ENCODE measurements at places on chromosomes 6 and 20.

GRCh38 chr6:14944593-14944992 lies 301.3 kb upstream of the JARID2 start:
- no peak for DNase-seq

- no peak for DNase-seq
Observed at GRCh38 chr6:157741948-157742556, 81.0 kb upstream of the SNX9 start.

GRCh38 chr20:59751075-59751711 lies 146.9 kb downstream of the PHACTR3 start:
- peak; percentile 36 for DNase-seq

DNA sequence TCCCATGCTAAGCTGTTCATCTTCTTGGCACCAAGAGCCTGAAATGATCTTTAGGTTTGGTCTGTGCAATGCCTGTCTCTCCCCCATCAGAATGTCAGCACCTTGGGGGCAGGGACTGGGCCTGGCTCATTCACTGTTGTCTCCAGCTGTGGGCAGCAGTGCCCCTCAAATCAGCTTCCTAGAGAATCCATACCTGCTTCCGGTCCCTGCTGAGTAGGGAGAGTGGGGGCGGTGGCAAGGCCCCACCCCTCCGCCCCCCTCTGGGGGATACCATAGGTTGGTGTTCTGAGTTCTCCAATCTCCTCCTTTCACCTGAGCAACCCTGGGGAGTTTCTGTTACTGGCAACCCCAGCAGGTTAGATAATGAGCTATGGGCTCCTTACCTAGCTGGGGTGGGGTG lies 19.2 kb upstream of the SPDEF start:
- DNase-seq: no peak

DNA sequence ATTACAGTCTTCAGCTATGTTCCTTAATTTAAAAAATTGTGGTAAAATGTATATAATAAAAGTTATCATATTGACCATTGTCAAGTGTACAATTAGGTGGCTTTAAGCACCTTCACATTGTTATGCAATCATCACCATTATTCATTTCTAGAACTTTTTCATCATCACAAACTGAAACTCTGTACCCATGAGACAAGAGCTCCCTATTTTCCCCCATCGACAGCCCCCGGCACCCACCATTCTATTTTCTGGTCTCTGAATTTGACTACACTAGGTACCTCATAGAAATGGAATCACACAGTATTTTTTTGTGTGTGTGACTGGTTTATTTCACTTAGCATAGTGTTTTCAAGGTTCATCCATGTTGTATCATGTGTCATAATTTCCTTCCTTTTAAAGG lies 39.7 kb upstream of the FYN start:
- DNase-seq: no peak

DNA sequence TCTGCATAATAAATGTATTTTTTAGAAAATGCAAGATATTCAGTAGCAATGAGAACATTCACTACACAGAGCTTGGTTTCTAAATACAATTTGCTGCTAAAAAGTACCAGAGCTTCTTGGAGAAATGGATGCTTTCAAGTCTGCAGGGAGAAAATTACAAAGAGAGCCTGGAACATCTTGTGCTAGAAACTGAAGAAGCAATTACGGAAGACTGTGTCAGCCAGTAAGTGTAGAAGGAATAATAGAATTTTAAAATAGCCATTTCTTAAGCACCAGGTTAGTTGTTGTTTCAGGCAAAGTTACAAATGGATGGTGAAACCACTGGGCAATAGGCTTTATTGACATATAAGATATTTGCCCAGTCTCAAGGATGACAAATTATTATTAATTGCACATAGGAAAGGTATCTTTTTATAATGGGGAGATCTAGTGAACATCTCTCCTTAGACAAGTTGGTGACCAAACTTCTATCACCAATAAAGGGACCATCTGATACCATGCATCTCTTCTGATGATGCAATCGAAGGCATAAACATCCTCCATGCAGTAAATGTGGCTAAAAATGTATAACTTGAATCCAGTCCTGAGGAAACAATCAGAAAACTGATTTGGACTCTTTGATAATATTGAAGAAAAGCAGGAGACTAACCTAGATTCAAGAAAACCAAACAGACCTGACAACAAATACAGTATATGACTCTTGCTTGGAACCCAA lies 81.7 kb downstream of the ARHGAP18 start:
- no peak for DNase-seq

- no peak for DNase-seq
Observed at GRCh38 chr6:4668271-4669179, 107.7 kb upstream of the CDYL start.

DNA sequence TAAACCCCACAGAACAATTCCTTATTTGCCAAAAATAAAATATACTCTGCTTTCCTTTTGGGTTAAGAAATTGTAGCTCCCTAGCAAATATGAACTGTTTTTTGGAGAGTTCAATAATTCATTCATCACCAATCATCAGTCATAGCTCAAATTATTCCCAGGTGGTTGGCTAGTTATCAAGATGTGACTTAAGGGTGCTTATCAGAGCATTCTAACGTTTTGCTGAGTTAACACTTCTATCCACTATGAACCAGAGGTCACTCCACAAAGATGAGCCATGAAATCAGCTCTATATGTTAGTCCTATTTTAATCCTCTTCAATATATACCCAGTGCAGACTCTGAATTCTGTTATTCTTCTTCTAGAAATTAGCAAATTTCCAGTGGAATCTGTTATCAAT lies 379.1 kb downstream of the TENT5A start:
- DNase-seq: no peak

GRCh38 chr20:3716195-3716834 lies 3.9 kb upstream of the SIGLEC1 start:
- DNase-seq: no peak

- no peak for DNase-seq
Observed at GRCh38 chr20:51695574-51696303, 72.5 kb downstream of the ATP9A start.

- no peak for DNase-seq
Observed at GRCh38 chr6:158000530-158001307, 19.1 kb downstream of the SYNJ2 start.

DNA sequence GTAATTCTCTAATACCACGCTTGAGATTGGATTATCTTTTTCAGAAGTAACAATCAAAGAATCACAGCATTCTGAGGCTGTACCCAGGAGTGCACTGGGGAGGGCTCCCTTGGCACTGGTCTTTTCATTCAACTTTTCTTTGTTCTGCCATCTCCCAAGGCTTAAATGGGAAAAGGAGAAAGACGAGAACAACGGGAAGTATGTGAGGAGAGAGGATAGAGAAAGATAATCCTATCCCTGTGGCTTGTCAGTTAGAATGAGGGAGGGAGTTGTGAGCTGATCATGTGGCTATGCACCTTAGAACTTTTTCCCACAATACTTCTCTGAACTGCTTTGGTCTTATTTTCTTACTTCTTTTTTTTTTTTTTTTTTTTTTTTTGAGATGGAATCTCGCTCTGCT lies 83.1 kb downstream of the CAP2 start:
- no peak for DNase-seq

- no peak for DNase-seq
Observed at GRCh38 chr6:80105972-80106417, 476 bp upstream of the BCKDHB start.

DNA sequence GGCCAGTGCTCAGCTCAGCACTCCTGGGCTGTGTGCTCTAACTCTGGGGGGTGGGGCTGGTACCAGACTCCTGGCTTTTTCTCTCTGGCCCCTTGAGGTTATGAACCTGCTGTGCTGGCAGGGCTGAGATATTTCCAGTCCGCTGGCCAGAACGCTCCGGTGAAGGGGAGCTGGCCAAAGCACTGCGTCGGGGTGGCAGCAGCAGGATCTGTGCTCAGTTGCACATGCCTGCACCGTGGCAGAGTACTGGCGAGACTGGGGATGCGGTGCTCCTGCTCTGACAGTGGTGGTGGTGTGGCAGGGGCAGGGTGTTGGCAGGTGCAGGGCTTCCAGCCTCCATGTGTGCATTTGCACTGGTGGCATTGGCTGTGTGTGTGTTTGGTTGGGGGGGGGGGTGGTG lies 374.4 kb downstream of the PHF3 start:
- DNase-seq: no peak

- DNase-seq: no peak
Observed at GRCh38 chr6:28738396-28738765, 185.4 kb downstream of the TRIM27 start.

DNA sequence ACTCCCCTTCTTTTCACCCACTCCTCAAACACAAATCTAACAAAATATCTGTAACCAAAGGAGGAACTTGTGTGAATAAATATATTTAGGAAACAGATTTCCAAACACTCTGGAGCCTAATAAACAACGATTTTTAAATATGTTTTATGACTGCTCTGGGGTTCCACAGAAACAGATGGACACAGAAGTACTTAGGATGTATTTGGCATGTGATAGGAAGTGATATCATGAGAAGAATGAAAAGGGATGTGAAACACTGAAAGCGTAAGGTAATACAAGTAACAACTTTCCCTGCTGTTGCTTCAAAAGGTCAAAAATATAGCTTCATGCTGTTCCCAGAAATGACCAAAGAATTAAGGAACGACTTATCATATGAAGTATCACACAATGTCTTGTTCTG lies 26.1 kb upstream of the ENPP1 start:
- no peak for DNase-seq

DNA sequence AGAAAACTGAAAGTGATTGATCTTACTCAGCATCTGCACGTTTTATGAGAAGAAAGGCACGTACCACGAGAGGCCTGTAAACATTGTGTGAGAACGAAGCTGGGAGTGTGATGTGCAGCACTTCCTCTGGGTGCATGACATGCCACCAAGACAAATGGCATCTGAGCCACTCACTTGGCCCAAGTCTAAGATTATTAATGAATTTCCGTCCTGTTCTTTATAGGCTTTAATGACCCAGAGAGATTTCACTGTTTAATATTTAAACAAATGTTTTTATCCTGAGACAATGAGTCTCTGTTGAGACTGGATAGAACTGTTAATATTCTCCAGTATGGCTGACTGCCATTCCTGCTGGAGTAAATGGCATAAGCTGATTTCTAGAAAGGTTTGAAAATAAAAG lies 172.6 kb upstream of the PHACTR1 start:
- no peak for DNase-seq

GRCh38 chr6:166514196-166514595 lies 72.3 kb downstream of the RAMACL start:
- no peak for DNase-seq

DNA sequence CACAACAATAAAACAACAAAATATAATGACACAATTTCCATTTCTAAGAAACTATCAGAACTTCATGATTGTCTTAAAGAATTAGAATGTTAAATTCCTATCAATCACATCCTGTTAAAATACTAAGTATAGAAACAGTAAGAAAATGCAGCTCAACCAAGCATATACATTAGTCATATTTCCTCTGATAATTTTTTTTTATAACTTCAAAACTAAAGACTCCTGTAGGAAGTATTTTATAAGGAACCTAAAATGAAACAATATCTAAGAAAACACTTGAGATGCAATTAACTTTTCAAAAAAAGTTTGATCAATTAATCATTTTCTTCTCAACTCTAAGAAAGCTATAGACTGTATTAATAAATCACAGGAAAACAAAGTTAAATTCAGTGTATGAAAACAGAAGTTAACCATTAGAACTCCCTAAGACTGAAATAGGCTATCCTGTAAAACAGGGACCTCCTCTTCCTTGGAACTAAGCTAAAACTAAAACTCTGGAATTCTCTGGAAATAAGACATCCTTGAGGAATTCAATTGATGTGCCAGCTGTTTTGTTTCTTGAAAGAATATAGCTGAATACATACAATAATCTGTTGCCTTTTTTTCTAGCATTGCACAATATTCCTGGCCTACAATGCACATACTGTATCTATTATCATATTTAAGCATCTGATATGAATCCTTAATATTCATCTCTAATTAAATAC lies 19.8 kb downstream of the FKBP5 start:
- no peak for DNase-seq

DNA sequence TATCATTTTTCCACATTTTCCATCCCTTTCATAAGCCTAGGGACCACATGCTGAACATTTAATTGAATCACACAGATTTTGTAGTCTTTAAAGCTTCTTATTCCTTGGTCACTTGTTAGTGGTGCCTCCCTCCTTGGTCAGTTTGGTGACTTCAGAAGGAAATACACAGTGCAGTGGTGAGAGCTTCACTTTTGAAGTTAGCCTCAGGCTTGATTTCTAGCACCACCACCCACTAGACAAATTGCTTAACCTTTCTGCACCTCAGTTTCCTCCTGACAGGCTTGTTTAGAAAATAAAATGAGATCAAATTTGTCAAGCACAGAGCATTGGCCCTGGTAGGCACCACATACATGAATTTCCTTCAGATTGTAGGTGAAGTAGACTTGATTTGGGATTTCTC lies 91.7 kb downstream of the FOXO3 start:
- no peak for DNase-seq

- DNase-seq: no peak
Observed at GRCh38 chr6:159833556-159833955, 33.5 kb downstream of the PNLDC1 start.

DNA sequence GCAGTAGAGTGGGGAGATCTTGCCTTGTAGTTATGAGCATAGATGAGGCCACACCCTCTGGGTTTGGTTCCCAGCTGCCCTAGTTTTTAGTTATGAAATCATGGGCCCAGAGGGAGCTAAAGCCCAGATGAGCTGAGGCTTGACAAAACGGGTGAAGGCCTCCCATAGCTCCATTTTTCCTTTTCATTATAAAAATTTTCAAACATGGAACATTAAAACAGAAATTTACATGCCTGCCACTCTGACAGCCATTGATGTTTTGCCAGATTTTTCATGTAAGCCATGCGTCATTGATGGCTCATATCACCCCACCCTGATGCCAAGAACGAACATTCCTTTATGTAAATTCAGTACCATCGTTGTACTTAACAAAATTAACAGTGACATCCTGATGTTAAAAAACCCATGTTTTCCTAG lies 67.9 kb downstream of the IGF2R start:
- no peak for DNase-seq

GRCh38 chr6:152323376-152323775 lies 313.8 kb downstream of the SYNE1 start:
- DNase-seq: no peak

GRCh38 chr20:39451386-39451785 lies 489.2 kb downstream of the DHX35 start:
- DNase-seq: no peak

DNA sequence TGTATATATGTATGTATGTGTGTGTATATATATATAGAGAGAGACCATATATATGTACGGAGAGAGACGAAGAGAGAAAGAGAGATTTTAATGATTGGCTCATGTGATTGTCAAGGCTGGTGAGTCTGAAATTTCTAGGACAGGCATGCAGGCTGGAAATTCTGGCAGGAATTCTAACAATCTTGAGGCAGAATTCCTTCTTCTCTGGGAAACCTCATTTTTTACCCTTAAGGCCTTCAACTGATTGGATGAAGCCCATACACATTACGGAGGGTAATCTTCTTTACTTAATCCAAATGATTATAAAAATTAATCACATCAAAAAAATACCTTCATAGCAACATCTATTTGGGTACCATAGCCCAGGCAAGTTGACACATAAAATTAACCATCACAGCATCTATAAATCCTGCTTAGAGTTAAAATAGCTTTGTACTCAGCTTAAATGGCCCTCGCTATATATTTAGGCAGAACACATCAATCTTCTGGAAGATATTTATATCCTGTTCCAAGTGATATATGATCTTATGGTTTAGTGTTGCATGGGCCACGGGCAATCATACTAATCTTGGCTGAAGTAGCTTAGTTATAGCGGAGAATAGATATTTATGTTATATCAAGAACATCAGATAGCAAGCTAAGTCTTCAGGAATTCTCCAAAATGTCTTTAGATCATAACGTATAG lies 36.6 kb downstream of the ABRACL start:
- no peak for DNase-seq

- no peak for DNase-seq
Observed at GRCh38 chr6:122609881-122610689, at the start of gene PKIB. Gene PKIB (plus strand): TSS chr6:122610405. CDS start chr6:122717795, 107,390 bp downstream.
